ENCODE measurements at places on chromosomes 11 and 22.

GRCh38 chr11:72743321-72744221, 8.6 kb downstream of the ARAP1 start:
- DNase-seq: peak; percentile 75

DNA sequence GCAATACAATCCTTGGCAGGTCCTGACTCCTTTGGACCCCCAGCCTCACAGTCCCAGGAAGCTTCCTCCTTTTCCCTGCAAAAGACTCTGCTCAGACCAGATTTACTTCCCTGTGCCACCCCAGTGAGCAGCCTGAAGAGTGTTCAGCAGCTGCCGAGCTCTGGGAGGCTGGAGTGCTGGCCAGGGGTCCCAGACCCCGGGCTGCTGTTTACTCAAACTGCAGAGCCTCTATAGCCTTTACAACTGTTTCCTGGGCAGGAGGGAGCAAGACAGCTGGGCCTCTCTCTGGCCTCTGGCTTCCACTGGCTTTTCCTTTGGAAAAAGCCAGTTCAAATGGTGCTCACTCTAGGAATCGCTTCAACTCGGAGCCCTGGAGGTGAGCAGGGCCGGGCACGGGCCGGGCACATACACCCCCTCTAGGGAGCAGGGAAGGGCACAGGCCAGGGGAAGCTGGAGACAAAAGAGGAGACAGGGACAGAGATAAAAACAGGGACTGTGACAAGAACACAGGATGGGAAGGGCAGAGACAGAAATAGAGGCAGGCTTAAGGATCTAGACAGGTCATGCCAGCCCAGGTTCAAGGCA, 932 bp downstream of the IRAG1 start:
- DNase-seq: no peak

GRCh38 chr11:84552791-84553190, 1074.4 kb downstream of the DLG2 start:
- DNase-seq: no peak

DNA sequence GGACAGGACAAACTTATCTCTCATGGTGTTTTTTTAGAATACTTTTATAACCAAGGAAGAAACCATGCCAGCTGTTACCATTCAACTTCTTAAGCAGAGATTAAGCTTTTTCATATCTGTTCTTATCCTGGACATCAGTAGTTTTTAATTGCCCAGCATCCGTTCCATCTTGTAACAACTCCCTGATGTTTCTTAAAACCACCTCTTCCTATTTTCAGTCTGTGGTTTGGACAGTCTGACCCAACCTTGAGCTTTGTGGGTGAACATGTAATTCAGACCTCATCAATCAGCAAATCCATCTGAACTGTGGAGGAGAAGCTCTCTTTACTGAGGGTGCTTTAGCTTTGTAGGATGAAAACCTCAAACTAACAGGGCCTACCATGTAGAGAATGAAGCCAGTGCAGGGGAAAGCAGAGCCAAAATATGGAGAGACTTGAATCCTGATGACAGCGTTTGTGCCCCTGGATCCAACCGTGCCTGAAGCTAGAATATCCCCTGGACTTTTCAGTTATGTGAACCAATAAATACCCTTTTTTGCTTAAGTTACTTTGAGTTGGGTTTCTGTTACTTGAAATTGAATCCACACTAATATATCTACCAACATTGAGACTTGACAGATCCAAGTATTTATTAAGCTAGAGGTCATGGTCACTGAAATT, 9.4 kb downstream of the TUG1 start:
- no peak for DNase-seq

DNA sequence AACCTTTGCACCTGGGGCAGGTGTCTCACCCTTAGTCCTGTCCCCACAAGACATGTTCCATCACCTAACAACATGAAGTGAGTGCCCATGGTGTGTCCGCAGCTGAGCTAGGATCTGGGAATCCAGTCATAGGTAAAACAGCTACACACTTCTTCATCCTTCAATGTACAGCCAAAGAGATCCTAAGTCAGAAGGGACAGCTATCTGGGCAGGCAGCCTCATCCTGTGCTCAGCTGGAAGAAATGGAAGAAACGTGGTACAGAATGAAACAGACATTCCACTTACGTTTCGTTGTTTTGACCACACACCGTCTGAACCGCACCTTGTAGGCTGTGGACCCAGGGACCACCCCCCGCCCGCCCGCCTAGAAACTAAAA, 30.8 kb downstream of the PDGFB start:
- DNase-seq: no peak

- DNase-seq: no peak
These were observed 245.8 kb downstream of the KIRREL3 start for GRCh38 chr11:126754591-126755426.

- no peak for DNase-seq
These were observed 46.0 kb upstream of the PPARA start for GRCh38 chr22:46104170-46104880.

DNA sequence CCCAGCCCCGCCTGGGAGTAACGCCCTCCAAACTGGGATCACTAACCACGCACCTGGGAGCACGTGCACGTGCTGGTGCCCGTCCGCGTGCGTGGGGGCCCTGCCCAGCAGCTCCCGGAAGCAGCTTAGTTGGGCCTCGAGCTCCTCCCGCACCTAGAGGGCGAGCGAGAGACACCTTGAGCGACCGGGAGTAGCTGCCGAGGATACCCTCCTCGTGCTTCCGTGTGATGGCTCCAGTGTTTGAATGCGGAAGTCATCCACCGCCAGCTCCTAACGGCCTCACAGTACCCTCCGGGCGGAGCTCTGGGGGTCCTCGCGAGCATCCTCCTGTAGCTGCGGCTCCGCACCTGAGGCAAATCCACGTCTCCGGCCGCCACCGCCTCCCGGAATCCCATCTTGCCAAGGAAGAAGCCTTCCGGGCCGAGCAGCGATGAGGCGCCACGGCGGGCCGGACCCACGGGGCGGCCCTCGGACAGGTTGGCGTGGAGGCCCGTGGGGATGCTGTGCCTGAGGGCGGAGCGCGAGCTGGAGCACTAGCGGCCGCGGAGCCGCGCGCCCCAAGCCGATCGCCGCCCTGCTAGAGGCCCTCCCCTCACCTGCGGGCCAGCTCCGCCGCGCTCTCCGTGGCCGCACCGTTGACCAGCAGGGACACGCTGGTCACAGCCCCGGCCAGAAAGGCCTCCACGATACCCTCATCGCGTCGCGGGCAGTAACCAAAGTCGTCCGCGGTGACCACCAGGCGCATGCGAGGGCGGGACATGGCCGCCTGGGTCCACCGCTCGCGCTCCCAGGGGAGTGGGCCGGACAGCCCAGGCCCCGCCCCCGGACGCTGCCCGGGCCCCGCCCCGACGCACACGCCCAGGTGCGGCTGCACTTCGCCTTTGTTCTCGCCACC, at the start of gene YDJC:
Gene YDJC (minus strand): TSS at position 768 of the 895 bp plus-strand sequence. CDS start 8 bp downstream, at position 760.
- peak; percentile 90 for DNase-seq

DNA sequence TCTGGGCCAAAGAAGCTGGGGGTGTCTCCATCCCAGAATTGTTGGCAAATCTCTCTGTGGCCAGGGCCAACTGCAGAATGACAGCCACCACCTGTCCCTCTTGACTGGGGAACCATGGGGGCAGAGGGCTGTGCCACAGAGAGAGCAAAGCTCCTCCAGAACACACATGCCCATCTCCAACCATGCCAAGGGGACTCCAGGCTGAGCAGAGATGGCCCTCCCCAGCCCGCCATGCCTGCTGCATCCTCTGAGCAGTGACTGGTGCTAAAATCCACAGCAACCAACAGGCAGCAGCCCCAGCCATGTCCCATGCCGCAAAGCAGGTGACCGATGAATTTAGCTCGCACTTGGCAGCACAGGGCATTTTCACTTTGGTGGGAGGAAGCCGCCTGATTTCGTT, 45.0 kb downstream of the LARGE1 start:
- no peak for DNase-seq

DNA sequence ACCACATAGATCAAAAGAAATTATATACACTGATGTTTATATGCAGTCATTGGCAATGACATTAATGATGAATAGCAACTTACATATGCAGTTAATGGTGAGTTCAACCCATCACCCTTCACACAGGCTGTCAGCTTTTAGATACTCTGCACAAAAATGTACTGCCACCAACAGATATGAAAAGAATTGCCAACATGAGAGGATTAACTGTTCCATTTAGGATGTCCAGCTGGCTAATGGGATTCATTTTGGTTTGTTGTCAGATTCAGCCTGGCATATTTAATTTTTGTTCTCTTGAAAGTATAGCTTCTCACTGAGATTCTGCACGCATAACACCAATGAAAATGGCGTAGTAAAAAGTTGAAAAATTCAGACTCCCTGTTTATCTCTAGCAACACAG, 554.0 kb upstream of the ARHGAP42 start:
- no peak for DNase-seq

All from inflammatory macrophage treated with lipopolysaccharide for 4 hours (primary cell).